ENCODE measurements at places on chromosomes 3 and 15. TPM values are rescaled to one million over a fixed set of nuclear protein-coding genes. Genes with fewer than 3 reads are reported as not detected.

The SERP1 gene
- 228 TPM for total RNA-seq

The PPP2R3A gene
- total RNA-seq: 39.4 TPM

The HCN4 gene
- not detected for total RNA-seq

The C3orf85 gene
- not detected for total RNA-seq

DNA sequence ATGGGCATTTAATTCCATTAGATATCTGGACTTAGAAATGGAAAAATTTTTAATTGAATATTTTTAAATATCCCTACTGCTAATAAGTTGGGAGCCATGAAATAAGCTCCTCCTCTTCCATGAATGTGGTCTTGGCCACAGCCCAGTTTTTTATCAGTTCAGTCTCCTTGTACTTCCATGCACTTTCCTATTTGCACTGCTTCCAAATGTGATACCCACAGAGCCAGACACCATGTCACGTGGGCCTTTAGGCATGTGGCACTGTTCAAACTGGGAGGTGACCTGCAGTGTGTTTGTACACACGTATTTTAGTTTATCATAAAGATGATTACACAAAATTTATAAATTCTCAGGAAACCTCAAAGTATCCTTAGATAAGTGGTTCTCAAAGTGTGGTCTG lies 80.1 kb upstream of the DGKG start:
- no peak for DNase-seq

DNA sequence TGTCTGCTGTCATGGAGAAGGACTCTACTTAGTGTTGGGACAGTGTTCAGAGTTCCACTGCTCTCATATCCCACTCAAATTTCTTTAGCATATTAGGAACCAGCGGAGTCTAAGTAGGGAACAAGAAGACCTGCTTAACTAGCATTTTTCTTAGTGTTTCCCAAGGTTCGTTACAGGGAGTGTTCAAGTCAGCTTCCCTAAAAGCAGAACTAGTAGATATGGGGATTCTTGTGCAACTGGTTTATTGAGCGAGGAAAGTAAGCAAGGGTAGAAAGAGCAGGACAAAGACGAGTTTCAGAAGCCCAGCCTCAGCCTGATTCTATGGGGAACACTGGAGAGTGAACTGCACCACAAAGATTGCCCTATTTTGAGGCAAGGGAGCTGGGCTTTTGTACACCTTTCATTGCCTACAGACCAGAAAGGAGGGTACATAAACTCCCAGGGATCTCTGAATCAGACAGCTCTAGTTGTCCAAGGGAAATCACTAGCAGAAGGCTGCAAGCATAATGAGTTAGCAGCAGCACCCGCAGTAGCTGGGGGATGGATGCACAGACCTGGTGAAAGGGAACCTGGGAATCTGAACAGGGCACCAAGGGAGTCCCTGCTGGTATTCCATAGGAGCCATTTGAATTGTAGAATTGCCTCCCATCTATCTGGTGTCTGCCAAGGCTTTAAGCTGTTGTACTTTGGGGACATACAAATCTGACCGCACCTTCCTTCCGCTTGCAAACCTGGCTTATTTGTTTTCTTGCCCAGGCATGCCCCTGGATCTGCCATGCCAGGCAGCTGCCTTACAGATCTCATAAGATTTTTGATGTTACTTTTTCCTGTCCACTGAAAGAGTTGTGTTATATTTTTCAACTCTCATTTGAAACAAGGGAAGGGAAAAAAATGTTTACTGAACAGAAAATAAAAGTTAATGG lies 15.1 kb downstream of the CMTM7 start:
- no peak for DNase-seq

GRCh38 chr3:39809181-39809994 lies at the start of gene MYRIP:
TSS of gene MYRIP (plus strand) at chr3:39809609. CDS start at chr3:39900817, 91,208 bp downstream.
- no peak for DNase-seq

GRCh38 chr3:124633524-124633923 lies 96.7 kb upstream of the UMPS start:
- DNase-seq: no peak

DNA sequence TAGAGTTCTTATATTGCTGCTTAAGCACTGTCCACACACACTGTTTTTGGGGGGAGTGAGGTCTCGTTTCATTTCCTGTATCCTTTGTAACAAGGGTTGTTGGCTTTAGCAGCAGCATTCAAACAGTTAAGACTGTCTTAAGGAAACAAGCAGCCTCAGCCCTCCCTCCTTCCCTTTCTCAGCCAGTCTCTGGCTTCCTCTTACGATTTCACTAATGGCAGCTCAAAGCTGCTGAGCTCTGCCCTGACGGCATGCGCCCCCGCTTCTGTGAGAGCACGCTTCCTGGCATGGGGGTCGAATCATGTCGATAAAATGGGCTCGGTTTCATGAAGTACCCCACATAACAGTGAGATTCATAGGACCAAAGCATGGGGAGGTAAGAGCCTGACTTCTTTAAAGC lies 105.0 kb downstream of the KLHL25 start:
- DNase-seq: no peak

DNA sequence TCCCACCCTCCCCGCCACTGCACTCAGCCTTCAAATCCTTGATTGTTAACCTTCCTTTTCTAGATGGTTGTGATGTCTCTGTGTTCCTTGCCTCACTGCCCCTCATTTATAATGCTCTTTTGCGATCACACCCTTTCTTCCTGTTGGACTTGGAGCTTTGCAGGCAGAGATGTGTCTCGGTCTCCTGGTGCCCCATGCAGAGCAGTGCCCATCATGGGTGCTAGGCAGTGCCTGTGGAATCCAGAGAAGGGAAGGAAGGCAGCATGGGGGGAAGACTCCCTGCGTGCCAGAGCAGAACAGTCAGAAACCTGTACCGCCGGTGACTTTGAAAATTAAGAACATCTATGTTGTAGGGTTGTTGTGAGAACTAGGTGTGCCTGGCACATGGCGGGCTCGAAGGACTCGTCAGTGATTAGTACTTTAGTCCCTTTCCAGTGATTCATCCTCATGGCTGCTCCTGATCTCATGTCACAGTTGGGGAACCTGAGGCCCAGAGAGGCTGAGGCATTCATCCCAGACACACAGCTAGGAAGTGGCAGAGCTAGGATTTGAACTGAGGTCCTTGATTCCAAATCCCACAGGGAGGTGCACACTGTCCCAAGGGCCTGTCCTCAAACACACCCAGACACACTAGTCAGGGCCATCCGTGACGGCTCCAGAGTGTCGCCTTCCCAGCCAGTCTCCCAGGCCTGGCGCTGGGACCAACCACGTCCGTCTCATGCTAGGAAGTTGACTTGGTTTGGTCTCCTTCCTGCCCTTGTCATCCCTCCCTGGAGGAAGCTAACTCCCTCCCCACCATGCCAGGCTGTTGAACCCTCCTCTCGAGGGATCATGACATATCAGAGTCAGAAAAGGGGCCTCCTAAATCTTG lies 58.3 kb downstream of the SMAD6 start:
- no peak for DNase-seq

- no peak for DNase-seq
Measured at GRCh38 chr3:124033360-124034015, 41.6 kb upstream of the ROPN1 start.

DNA sequence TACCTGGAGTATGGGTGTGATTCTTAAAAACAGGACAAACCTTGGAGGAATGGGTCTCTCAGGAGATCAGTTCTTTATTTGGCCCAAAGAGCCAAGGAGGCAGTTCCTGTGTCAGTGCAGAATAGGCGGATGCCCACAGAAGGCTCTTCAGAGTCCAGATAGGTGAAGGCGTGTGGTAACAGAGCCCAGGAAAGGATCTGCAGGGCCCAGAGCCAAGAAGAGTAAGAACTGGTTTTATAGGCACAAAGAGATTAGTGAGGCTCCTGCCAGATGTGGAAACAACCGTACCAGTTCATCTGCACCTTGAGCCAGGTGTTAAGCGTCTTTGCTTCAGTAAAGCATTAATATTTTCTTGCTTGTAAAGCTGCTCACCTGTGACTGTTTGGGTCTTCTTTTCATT lies 140.1 kb upstream of the BFSP2 start:
- no peak for DNase-seq

DNA sequence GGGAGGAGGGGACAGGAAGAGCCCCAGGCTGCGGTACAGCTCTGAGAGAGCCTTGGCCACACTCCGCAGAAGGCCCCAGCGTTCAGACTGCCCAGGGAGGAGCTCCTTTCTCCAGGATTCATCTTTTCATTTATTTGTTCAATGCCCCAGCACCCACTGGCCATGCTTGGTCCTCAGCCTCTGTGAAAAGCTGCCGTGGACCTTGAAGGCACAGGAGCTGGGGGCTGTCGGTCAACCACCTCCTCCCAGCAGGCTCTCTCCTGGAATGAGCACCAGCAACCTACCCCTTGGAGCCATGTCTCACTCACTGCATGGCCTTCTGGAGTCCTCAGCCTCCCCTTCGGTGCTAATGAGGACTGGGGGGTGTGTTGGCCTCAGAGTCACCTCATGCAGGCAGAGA lies 21.6 kb upstream of the PRR23E start:
- DNase-seq: no peak

DNA sequence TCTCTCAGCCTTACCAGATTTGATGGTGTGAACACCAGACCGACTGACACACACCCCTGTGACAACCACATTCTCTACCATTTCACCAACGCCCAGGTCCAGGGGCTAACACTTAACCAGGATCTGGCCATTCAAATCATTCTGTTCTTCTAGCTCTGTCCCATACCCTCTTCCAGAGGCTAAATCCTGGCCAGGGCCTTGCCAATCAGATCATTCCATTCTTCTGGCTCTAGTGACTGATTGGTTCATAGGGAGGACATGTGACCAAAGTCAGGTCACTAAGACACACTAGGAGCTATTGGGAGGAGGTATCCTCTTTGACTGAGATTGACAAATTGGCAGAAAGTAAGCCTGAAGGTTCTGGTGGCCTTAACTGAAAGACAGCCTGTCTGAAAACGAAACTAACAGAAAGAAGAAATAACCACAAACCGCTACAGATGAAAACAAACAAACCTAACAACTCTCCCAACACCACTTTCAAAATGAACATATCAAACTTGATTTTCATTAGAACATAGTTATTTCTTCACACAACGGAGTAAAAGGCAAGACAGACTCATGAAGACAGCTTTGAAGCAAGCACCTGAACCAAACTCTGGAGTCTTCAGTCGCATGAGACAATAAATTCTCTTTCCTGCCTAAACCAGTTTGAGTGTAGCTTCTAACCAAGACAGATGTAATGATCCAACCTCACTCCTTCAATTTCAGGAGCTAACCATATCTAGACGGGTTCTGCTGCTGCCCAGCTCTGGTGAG lies 68.5 kb downstream of the TRANK1 start:
- DNase-seq: no peak

DNA sequence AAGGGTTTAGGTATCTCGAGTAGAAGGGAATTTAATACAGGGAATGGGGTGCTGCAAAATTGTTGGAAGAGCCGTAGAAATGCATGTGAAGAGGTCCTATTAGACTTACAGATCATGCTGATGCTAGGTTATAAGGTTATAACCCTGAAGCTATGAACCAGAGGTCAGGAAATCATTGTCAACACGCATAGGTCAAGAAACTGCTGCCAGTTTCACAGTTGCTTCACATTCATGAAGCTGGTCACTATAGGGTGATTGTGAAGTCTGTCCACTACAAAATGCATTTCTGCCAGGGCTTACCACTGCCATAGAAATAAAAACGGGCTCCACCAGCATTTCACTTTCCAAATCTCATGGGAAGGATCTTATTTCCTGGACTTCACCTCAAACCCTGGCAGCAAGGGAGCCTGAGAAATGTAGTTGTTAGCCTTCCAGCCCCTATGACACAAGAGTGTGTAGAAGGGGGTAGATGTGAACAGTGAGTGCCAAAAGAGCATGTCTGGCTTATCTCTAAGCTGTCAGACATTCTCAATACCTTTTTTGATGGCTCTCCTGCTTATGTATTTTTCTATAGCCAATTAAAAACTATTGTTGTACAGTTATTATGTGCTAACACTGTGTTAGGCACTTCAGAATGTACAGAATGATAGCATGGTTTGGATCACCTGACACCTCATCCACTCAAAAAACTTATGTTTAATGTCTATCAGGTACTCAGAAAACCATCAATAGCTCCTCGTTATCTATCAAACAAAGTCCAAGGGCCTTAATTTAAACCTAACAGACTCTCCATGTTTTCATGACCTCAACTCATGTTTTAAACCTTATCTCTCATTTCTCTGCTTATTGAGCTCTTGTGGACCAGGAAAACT lies 148.3 kb upstream of the TSC22D2 start:
- DNase-seq: no peak

GRCh38 chr15:99106417-99107220 lies 1.7 kb downstream of the SYNM start:
- peak; percentile 85 for DNase-seq
